ENCODE measurements at places on chromosomes 7 and 10.

DNA sequence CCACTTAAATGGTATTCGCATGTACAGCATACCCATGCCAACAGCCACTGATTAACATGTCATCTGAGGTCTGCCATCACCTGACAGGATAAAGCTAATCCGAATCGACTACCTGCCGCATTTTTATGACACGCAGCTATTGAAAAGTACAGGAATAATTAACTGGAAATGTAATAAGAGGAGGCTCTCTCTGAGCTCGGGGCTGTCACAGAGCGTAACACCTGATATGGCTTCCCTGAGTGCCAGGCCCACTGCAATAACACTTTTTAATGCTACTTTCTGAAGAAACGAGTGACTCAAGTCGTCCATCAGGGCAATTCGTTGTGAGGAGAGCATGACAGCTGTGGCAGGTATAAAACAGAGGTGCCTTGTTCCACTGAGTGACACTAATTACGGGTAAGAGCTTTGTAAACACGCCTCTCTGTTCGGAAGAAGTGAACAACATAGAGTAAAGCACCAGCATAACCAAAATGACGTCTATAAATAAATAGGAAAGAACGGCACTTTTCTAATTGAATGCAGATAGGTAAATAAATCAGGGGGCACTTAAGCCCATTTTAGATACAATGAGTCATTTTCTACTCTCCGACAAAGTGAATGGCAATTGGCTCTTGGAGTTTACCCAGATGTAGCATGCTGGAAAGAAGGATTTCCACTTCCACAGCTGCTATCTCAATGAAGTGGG is 56.5 kb upstream of the CREB5 start:
- no peak for DNase-seq

DNA sequence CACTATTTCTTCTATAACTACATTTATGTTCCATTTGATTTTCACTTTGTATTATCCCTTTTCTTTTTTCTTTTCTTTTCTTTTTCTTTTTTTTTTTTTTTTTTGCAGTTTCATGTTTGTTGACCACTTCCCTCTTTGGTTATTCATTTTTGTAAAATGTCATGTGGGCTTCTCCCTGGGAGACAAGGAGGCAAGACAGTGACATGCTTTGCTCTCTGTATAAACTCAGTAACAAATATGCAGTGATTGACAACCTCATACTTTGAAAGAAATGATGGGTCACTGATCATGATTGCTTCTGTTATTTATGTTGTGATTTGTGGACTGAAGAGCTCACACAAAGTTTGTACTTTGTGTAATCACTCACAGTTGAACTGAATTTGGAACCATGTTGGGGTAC is 90.2 kb upstream of the ABI1 start:
- DNase-seq, result no peak

GRCh38 chr10:84531396-84531795 is 203.0 kb downstream of the CCSER2 start:
- no peak for DNase-seq

DNA sequence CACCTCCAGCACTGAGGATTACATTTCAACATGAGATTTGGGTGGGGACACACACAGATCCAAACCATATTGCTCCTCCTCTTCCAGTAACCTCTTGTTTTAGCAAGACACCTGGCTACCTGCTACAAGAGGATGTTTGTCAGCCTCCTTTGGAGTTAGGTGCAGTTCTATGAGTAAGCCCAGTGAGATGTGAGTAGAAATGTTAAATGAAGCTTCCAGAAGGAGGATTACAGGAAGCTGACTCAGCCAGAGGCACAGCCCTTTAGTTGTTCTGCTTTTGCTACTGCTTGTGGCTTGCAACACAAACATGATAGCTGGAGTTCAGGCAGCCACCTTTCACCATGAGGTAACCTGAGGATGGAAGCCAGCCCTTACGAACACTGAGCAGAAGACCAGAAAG is 382.7 kb upstream of the RNF32 start:
- no peak for DNase-seq

GRCh38 chr10:13039761-13040160 is 38.2 kb upstream of the CCDC3 start:
- no peak for DNase-seq

DNA sequence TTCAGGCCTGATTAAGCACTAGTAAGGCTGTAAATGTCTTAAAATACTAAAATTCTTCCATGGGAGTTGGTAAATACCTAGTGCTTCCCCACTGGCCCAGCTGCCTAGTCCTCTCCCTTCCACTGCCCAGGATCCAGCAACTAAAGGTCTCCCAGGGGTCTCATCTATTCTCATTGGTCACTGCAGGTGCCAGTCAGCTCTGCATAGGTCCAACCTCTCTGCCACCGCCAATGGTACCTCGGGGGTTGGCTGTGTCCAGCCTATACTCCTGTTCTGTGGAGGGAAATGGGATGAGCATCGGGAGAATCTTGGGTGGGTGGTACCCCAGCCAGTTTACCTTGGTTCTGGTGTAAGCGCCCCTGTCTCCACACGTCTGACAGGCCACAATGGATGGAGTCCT is 6.1 kb upstream of the CREB5 start:
- DNase-seq, result no peak

Measured in GM12891 (cell line).